ENCODE measurements at places on chromosomes 12 and 14.
A peak's percentile ranks its signal among the peaks of the same experiment; 100 is the strongest.

- DNase-seq: peak; percentile 35
These were observed 1.4 kb upstream of the TRMT61A start for GRCh38 chr14:103527408-103528145.

- no peak for DNase-seq
These were observed 43.7 kb upstream of the CNTN1 start for GRCh38 chr12:40648519-40648918.

- DNase-seq: peak; percentile 87
These were observed 14.6 kb upstream of the PNMA1 start for GRCh38 chr14:73728717-73729330.

DNA sequence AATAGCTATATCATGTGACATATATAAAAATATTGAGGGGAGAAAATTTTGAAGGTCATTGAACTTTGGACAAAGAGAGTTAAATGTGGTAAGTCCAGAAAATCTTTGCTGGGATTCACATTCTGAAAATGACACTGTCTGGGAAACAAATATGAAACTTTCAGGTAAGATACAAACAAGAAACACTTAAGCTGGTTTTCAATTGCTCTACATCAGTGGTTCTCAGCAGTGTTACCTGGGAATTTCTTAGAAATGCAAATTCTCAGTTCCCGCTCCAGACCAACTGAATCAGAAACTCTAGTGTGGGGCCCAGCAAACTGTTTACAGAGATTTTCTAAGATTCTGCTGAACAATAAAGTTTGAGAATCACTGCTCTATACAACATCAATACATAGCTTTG lies 3.6 kb upstream of the CDK17 start:
- no peak for DNase-seq

- DNase-seq: no peak
These were observed 6.0 kb downstream of the FOXG1 start for GRCh38 chr14:28772613-28773012.

GRCh38 chr12:68240975-68241374 lies 12.4 kb downstream of the IL22 start:
- peak; percentile 68 for DNase-seq

- DNase-seq: peak; percentile 17
These were observed 75.3 kb upstream of the TMPO start for GRCh38 chr12:98439981-98440581.

DNA sequence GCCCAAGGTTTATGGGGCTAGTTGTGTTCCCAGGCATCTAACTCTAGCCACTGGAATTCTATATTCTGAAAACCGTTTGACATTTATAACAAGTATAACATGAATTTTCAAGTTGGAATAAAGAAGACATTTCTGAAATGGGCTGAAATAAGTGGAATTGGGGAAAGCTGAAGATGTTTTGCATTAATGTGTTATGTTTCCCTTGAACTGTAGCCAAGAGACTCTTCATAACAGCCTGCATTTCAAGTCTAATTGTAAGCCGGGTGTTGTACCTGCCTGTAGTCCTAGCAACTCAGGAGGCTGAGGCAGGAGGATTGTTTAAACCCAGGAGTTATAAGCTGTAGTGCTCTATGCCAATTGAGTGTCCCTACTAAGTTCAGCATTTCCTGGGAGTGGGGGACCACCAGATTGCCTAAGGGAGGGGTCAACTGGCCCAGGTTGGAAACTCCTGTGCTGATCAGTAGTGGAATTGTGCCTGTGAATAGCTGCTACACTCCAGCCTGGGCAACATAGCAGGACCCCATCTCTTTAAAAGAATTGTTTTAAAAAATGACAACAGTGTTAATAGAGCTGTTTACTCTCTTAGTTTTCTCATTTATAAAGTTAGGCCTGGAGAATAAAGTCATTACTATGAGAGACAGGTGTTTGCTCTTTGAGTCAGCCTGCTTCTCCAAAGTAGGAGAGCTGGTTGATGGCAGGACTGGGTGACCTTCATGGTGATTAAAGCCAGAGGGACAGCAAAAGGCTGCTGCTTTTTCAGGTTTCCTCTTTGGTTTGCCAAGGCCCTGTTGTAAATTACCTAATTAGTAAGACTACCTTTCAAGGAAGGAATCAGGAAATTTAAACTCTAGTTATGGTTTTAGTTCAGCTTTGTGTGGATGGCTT lies 483.6 kb upstream of the RGS6 start:
- DNase-seq: no peak

GRCh38 chr14:96748362-96748761 lies 48.8 kb upstream of the VRK1 start:
- DNase-seq: no peak

DNA sequence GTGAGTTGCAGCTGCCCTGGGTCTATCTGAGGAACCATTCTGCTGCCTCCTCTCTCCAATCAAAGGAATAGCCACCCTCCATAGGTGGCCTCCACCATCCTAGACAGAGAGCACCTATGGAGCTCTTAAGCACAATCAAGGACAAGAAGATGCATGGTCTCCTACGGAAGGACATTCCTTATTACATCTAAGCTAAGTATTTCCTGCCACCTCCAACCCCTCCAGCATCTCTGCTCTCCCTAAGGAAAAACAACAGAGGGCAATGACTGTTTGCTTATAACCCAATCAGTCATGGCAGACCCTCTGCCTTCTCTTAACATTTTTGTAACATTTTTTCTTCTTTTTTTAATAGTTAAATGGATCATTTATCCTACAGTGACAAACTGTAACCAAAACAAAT lies 14.8 kb upstream of the OR6J1 start:
- no peak for DNase-seq

DNA sequence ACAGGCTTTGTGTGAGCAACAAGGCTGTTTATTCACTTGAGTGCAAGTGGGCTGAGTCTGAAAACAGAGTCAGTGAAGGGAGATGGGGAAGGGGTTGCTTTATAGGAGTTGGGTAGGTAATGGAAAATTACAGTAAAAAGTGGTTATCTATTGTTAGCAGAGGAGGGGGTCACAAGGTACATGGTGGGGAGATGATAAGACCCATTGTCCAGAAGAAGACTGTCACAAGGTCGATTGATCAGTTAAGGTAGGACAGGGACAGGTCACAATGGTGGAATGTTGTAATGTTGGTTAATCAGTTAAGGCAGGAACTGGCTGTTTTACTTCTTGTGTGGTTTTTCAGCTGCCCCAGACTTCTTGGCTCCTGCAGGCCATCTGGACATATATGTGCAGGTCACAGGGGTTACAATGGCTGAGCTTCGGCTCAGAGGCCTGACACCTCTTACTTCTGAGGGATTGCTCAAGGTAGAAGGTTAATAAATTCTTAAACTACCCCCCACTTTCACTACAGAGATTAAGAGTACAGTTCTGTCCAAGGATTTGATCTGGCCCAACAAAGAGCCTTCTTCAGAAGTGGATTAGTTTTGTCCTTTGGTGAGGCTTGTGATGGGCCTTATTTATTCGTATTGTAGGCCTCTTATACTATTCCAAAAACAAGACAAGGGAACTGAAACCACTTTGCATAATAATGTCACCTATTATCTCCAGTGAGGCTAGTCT lies 13.8 kb upstream of the DHRS4 start:
- no peak for DNase-seq

GRCh38 chr14:97251491-97252155 lies 454.4 kb downstream of the VRK1 start:
- no peak for DNase-seq

DNA sequence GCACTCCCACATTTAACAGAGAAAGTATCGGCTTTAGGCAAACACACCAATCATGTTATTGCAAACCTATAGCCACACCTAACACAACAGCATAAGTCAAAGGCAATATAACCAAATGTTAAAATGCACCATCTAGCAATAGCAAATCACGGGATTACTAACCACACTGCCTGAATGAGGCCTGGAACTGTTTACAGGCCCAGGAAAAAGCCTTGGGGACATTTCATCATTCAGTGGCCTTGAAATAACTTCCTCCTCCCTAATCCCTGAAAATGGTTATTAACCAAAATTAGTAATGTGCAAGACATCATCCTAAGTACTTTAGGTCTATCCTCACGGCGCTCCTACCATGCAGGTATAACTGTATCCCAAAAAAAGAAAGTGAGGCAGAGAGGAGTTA lies 2.3 kb downstream of the GALC start:
- no peak for DNase-seq

DNA sequence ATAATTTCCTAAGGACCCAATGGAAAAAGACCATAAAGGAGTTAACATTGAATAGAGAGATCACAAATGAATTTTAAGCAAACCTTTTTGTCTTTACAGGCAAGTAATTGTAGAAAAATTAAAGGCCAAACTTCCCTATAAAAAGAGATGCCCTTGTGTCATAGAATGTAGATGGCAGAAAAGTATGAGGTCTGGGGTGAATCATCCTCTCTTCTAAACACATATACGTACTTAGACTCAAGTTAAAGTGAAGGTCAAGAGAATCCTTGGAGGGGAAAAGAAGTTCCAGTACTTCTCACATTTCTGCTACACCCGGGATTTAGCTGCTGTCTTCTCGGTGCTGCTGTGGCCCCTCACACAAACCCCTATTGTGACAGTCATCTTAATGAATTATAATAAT lies 116.2 kb upstream of the ARID2 start:
- DNase-seq: no peak

GRCh38 chr12:78470354-78471195 lies 394.0 kb upstream of the SYT1 start:
- DNase-seq: no peak

GRCh38 chr12:29943683-29944082 lies 159.9 kb upstream of the TMTC1 start:
- DNase-seq: no peak

- no peak for DNase-seq
These were observed 26.4 kb upstream of the RASSF3 start for GRCh38 chr12:64583771-64584421.

DNA sequence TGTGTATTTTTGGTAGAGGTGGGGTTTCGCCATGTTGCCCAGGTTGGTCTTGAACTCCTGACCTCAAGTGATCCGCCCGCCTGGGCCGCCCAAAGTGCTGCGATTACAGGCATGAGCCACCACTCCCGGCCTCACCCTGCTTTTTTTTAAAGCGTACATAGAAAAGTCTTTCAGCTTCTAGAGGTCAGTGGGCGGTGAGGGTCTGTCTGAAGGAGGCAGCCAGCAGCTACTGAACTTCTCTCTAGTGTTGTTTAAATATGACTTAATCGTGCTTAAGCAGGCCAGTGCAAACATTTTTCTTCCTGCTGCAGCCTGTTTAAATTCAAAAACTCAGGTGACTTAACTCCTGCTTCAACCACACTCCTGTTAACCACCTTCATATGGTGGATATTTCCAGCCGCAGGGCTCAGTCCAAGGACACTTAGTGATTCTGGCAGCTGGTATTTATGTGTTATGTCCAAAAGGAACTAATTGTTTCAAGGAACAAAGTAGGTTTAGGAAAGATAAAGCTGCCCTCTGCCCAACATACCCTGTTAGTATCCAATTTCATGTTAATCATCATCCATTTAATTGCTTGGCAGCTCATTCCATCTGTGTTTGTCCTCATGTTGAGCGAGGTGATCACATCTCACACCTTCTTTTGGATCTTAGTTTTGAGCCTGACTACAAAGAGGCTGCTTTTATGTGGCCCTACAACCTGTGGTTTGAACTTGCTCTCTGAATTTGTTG lies 2.0 kb downstream of the PRKAB1 start:
- DNase-seq: no peak

DNA sequence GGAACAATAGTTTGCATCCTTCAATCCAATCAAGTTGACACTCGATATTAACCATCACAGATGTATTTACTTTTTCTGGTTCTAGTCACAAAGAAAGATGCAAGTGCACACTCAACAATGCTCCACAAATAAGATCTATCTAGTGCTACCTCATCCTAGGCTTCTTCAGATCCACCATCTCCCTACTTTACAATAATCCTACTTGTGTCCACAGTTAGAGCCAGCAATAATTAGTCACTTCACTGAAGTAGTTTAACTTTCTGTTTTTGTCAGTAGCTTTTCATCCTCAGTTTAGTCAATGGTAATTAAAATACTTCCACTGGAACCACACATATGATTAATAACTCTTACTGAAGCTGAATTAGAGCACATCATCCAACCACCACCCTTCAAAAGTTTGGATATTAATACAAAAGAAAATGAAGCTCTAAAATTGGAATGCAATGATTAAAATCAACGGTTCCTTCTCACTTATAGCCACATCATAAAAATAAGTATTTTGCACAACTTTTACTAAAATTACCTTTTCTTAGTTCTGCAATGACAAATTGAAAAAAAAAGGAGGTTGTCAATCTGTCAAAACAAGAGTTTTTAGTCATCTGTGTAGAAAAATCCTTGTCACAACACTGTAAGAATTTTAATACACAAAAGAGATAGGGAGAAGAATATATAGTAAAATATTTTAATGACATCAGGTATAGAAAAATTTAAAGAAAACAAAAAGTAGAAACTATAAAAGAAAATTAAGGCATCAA lies 28.2 kb upstream of the SNRPF start:
- DNase-seq: no peak

DNA sequence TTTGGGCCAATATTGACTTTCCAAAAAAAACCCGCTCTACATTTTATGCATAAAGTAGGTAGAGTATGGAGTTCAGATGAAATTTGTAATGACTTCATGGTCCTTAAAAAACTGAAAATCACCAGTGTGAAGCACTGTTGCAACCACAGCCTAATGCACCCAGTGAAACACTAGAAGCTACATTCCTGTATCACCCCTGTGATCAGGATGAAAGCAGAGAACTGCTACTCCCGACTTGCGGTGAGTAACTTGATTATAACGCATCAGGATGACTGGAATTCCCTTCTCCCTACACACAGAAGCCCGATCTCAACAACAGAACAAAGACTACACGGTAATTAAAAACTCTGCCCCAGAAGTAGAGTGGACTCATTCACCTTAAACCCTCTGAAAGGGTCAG lies 33.8 kb downstream of the SPTB start:
- DNase-seq: no peak

DNA sequence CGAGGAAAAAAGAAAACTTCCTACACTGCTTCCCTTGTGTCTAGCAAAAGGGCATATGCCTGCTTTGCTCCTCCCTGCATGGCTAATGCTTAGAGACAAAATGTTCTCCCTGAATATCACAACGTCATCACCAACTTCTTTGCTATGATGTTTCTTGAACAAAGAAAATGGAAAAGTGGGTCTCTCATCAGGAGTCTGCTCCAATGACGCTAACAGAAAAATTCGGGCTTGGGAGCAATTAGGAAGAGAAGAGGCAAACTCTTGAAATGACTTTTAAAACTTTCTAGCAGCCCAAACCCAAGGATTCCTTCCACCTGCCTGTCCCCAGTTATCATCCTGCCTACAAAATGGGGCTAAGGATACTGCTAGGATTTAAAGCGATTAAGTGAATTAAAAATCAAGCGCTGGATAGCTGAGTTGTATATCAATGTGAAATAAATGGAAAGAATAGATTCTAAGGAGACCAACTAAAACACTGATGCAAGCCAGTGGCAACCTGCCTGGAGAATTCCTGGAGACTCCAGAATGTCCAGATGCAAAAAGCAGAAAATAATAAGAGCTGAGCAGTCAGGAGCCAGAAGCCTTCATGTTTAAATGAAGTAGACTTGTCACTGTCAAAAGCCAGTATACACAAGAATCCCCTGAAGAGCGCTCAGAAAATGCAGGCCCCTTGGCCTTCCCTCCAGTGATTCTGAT lies 183.8 kb downstream of the DPF3 start:
- DNase-seq: no peak

GRCh38 chr14:106489112-106489881 lies 962.9 kb downstream of the TMEM121 start:
- peak; percentile 70 for DNase-seq

GRCh38 chr14:22641846-22642245 lies 2.3 kb downstream of the OR6J1 start:
- no peak for DNase-seq

GRCh38 chr14:64733899-64734298 lies 29.7 kb downstream of the PLEKHG3 start:
- no peak for DNase-seq

Measured in activated T-cell treated with anti-CD3 and anti-CD28 coated beads, Interleukin-2, amount 50 U/mL, for 72 hours (primary cell).